ENCODE measurements at places on chromosomes 4 and X.

GRCh38 chr4:12729384-12729783, 754.8 kb downstream of the RAB28 start:
- no peak for ATAC-seq

DNA sequence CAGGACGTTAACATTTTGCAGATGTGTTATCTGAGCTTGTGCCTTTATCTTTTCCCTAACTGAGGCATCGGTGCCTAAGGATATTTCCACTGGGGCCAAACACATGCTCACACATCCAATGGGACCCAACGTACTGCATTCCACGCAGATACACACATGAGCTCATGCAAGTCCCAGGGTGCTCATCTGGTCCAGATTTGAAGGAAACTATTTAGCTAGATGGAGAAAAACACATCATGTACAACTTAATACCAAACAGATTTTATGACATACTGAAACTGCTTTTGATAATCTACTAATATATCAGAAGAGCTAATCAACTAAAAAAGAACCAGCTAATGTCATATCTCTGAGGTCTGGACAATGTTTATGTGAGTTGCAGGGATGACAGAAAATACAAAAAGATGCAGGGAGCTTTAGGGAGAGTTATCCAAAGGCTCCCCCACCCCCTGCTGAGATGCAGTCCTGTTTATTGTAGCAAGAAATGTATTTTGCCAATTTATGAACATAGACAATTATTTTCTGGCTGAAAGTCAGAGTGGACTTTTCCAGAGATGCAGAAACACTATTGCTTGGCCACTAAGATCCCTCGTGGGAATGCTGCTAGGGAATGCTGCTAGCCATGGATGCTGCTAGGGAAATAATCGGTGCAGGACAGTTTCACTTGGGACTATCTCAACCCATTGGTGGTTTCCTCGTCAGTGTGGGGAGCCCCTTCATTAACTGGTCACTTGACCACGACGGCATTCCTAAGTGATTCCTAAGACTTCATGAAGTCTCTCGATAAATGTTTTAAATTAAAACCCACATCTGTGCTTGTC, 172.8 kb downstream of the SMIM20 start:
- no peak for ATAC-seq

DNA sequence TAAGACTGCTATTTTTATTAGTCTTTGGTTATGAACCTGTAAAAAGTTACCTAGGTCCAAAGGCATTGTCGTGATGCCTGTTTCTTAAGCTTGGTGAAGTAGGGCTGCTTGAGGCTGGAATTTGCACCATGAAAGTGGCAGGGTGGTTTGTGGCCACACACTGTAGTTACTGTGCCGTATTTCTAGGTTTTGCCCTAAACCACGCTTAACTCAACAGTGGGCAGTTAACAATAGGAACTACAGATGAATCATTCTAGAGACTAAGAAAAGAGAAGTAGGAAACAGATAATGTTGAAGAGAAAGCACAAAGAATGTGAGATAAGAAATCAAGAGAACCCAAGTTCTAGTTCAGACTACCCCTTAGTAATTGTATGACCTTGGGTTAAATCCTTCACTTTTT, 11.5 kb downstream of the ETNPPL start:
- ATAC-seq: no peak

DNA sequence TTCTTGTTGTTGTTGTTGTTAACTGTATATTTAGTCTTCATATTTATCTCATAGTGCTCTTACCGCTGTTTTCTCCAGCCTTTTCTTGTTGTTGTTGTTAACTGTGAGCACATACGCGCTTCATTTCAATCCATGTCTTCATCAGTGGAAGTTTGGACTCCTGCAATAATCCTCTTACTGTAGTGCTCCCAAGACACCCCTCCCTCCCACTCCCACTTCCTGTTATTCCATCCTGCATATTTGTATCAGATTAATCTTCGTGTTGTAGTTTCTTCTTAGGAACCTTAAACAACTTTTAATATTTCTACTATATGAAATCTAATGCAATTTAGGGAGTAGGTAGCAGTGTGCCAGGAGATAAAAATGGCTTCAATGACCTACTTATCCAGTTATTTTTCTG, 674.8 kb downstream of the RAPGEF2 start:
- ATAC-seq: no peak

- ATAC-seq: no peak
Observed at GRCh38 chr4:142516686-142517526, 329.2 kb downstream of the INPP4B start.

DNA sequence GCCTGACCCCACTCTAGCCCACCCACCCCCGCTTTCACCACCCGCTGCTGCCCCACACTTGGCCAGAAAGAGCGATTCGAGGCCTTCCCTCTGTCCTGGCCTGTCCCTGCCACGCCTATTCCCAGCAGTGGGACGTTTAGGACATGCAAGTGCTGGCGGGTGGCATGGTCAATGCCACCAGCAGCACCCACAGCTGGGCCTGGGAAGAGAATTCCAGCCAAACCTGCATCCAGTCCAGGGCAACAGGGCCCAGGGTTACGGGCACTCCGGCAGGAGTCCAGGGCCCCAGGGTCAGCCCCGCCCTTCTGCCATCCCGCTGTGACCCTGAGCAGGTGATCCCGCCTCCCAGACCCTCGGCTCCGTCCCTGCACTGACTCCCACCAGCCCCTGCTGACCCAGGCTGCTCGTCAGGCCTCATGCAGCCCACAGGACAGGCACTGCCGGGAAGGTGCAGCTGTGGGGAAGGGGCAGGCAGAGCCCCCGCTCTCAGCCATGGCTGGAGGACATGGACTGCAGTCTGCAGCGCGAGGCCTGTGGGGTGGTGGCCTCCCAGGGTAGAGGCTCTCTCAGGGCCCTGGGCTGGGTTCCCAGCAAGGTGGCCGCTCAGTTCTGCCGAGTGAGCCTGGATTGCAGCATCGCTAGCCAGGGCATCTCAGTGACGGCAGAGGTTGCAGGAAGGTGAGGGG, 6.8 kb upstream of the HTRA3 start:
- no peak for ATAC-seq

GRCh38 chr4:8552024-8552423, 28.2 kb upstream of the GPR78 start:
- no peak for ATAC-seq

DNA sequence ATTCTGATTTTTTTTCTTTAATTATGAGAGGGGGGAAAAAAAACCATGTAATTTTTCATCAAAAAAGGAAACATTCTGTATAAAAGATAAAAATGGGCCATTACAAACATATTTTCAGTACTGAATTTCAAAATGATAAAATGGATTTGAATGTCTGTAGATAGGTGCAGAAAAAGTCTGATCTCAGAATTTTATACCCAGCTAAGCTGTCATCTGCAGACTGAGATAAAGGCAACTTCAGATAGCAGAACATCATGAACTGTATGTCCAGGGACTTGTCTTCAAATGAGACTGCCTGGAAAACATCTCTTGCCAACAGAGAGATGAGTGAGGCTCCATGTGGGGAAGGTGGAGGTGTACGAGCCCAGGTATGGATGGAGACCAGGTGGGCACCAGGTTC, 118.5 kb upstream of the PSAPL1 start:
- no peak for ATAC-seq

GRCh38 chr4:78068481-78068880, 11.4 kb downstream of the FRAS1 start:
- no peak for ATAC-seq

GRCh38 chr4:71872767-71873415, 89.0 kb upstream of the GC start:
- ATAC-seq: no peak

DNA sequence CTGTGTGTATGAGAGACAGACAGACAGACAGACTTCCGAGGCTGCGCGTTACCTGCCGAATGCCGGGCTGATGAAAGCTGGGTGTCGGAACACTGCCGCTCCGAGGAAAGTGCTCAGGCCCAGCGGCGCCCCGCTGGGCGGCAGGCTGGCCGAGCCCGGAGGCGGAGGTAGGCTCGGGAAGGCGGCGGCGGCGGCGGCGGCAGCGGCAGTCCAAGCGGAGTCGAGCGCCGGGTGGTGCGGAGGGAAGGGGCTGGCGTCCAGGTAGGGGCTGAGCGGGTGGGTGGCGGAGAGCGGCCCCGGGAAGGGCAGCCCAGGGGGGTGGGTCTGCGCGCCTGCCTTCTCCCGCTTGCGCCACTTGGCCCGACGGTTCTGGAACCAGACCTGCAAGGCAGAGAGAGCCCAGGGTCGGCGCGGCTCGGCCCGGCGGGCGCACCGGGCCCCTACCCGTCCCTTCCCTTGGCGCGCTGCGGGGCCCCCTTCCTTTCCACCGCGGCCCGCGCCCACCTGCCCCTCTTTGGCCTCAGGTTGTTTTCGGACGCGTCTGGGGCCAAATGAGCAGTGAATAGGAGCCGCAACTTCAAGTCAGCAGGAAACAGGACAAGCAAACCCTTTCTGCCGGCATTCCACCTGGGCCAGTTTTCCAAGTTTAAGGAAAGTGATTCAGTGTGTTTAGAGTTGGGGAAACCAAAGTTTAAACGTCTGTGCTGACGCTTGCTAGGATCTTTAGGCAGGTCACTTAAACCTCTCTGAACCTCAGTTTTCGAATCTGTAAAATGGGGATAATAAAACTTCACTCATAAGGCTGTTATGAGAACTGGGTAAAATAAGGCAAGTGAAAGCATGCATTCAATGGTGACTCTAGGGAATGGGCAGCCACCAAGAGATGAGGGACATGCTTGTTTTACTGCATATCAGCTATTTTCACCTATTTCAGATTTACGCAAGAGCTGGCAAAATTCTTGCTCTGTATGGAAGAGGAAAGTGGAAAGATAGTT, 8.4 kb downstream of the ARX start:
- ATAC-seq: no peak

GRCh38 chrX:23784470-23785331, 1.7 kb downstream of the SAT1 start:
- peak; percentile 7 for ATAC-seq

GRCh38 chr4:75370576-75370975, 143.6 kb downstream of the RCHY1 start:
- ATAC-seq: no peak

DNA sequence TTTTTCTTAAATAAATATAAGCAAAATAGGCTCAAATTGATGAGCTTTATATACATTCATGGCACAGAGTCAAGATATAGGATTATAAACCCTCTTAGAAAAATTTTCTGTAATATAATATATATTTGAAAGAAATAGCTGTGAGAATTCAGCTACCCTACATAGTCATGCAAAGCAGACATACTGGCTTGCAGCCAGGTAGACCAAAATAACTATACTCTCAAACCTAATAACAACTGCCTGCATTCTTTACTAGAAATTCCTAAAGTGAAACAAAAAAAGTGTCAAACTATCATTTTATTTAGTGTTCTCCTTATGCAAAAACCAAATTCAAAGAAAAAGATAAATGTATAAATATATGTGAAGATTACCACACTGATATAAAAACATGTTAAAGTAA, 1390.2 kb downstream of the C4orf33 start:
- no peak for ATAC-seq

- ATAC-seq: peak; percentile 33
Observed at GRCh38 chrX:96407072-96407471, 277.6 kb upstream of the DIAPH2 start.

DNA sequence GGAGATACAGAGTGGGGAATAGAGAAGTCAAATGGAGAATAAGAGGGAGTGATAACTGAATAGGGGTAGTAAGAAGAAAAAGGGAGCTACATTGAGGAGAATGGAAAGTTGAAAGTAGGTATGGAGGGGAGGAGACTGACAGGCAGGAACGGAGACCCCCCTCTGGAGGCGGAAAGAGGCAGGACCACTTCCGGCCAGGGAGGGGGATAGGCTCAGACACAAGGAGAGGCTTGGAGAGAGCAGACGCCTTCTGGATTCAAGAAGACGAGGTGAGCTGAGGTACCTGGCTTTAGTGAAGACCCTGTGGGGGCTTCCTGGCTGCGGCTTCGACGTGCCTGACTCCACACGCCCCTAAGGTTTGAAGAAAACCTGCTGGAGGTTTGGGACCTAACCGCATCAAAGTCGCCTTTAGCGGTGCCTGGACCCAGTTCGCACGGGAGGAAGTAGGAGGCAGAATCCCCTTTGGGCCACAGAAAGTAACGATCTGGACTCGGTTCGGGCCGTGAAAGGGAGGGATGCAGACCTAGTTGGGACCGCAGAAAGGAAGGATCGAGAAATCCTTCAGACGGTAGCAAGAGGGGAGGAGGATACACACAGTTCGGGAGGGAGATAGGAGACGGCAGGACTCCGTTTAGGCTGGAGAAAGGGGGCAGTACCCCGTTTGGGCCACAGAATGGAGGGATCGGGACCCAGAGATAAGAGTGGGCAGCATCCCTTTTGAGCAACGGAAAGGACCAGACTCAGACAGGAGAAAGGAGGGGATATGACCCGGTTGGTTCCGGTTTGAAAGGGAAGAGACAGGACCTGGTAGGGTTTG, at the start of gene TRO:
TRO (plus strand) TSS at position 215 of the 817 bp plus-strand sequence. CDS start 1,423 bp downstream, outside the sequence.
- no peak for ATAC-seq

DNA sequence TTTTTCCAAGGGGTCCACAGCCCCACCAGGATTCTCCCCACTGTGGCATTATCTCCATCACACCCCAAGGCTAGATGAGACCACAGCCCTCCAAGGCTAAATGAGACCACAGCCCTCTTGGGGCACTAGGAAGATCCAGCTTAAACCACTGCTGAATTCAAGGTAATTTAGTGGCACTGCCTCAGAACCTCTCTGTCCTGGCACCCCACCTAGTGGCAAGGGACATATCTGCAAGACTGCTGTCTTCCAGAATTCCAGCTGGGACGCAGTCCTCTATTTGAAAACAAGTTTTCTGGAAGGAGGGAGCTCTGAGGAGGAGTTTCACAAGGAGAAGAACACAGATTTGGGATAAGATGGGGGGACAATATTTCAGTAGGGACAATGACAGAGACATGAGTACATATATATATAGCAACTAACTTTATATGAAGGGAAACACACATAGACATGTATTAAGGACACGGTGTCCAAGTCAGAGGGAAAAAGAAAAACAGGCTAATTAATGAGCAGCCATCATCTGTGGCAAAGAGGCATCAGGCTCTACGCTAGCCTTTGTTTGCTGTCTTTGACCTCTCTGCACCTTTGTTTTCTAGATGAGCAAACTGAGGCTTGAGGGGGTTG, 9.3 kb downstream of the CETN2 start:
- peak; percentile 49 for ATAC-seq

- ATAC-seq: no peak
Observed at GRCh38 chrX:134929808-134930207, 61.0 kb upstream of the SMIM10 start.
